ENCODE measurements at places on chromosomes 12 and 14.

DNA sequence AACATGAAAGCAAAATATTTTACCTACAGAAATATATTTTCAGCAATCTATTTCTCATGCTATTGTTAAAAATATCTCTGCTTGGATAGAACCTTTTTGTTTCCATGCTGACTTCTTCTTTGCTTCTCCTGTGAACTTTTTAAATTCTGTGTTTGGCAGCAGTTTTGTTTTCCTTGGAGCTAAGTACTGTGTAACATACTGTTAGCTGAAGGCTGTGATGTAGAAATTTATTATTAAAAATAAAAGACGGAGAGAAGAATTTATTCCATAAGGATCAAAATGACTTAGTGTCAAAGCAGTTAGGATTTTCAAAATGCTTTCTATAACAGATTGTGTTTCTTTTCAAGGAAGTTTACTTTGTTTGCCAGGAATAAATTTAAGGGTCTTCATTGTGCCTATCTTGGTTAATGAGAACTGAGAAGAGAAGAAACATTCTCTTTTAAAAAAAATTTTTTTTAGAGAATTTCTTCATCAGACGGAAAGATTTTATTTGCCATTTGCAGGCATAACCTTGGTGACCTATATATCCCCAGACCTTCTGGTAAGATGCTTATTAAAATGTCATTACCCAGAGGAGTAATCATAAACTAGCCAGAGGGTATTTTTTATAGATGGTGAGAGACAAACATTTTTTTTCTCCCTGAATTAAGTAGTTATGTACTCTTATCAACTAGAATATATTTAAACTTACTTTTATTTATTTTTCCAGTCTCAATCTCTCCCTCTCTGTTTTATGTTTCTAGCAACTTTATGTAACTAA, 147.1 kb upstream of the SLCO1C1 start:
- DNase-seq, result no peak
- H3K27ac ChIP-seq, result no peak overlapping the region
- H3K36me3 ChIP-seq, result peaks cover 1% of the 10 kb centered on the region
- H3K4me1 ChIP-seq, result no peaks in the 10 kb centered on the region
- H3K4me3 ChIP-seq, result no peak overlapping the region

DNA sequence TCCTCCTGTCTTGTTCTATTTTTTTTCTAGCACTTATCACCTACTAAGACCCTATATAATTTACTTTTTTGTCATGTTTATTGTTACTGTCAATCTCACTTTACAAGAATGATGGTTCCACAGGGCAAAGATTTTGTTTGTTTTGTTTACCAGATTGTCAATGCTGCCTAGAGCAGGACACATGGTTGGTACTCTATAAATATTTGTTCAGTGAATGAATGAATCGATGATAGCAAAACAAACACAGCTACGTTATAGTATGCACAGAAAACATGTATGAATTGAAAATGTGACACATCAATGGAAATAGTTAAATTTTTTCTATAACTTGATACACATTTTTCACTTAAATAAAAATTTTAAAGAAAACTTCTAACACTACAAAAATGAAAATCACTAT, 67.1 kb upstream of the KRR1 start:
- peaks cover 14% of the 10 kb centered on the region for H3K27me3 ChIP-seq
- no peaks in the 10 kb centered on the region for H3K4me1 ChIP-seq
- H3K27ac ChIP-seq, result no peak overlapping the region
- no peak for DNase-seq

GRCh38 chr14:23529016-23529415, 22.5 kb downstream of the ZFHX2 start:
- no peaks in the 10 kb centered on the region for H3K27me3 ChIP-seq
- no peak overlapping the region for H3K27ac ChIP-seq
- peaks cover 6% of the 10 kb centered on the region for H3K4me1 ChIP-seq
- no peaks in the 10 kb centered on the region for H3K36me3 ChIP-seq
- H3K4me3 ChIP-seq, result no peak overlapping the region

GRCh38 chr12:46188170-46188569, 80.7 kb downstream of the SLC38A1 start:
- peaks cover 28% of the 10 kb centered on the region for H3K4me1 ChIP-seq
- peak overlapping the region; percentile 80 for H3K27ac ChIP-seq
- H3K27me3 ChIP-seq, result no peaks in the 10 kb centered on the region
- no peak overlapping the region for H3K4me3 ChIP-seq
- no peak for DNase-seq

DNA sequence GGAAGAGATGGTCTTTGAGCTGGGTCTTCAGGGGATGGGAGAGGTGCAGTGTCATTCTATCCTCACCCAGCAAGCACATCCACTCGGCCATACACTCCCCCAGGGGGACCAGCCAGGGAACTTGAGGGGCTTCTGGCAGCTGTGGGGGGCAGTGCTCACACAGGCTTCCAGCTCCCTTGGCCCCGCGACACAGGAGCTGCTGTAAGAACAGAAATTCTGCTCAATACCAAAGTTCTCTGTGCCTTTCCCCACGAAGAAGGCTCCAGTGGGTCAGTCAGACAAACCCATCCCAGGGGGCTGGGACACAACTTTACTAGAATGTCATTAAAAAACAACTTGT, 289.1 kb upstream of the RTL1 start:
- no peak overlapping the region for H3K4me3 ChIP-seq
- H3K4me1 ChIP-seq, result no peaks in the 10 kb centered on the region
- H3K27me3 ChIP-seq, result no peaks in the 10 kb centered on the region
- no peaks in the 10 kb centered on the region for H3K36me3 ChIP-seq
- DNase-seq, result no peak

- no peak for DNase-seq
- H3K27ac ChIP-seq, result no peak overlapping the region
- H3K4me3 ChIP-seq, result no peak overlapping the region
Measured at GRCh38 chr12:76249501-76249900, 98.7 kb downstream of the BBS10 start.

DNA sequence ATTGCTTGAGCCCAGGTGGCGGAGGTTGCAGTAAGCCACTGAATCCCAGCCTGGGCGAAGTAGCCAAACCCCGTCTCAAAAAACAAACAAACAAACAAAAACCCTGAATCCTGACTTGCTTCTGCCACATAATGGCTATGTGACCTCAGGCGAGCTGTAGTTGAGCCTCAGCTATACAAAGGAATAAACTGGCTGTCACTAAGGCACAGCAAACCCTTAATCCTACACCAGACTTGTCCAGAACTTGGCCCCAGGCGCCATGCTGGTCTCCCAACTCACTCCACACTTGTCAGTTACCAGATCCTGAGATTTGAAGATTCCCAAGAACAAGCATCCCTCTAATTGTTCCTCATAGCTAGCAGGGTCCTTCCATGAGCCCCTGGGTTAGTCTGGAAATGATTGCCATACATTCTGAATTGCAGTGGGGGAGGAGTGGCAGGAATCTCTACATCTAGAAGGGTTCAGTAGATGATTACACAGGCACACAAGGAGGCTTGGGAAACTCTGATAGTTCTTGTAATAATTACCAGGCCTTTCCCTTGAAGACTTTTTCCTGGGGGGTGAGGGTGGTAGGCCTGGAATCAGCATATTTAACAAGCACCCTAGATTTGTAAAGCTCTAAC, 9.9 kb downstream of the MAP3K12 start:
- no peak overlapping the region for H3K4me3 ChIP-seq
- peaks cover 2% of the 10 kb centered on the region for H3K36me3 ChIP-seq
- H3K27me3 ChIP-seq, result no peaks in the 10 kb centered on the region
- no peak overlapping the region for H3K27ac ChIP-seq
- DNase-seq, result no peak
- H3K4me1 ChIP-seq, result peaks cover 21% of the 10 kb centered on the region

DNA sequence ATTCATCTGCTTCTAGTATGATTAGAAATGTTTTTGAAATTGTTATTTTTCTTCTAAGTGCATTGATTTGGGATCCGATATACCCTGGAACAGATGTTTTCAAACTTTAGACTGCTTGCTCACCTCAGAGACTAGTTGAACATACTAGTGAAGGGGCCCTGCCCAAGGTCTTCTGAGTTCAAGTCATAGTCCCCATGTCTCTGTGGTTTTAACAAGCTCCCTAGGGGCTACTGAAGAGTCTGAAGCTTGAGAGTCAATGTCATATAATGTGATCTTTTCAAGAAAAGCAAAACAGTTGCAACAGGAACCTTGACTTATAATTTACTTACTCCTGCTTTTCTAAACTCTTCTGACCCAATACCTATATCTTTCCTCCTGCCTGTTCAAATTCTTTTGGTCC, 7.5 kb upstream of the UBE2N start:
- H3K4me3 ChIP-seq, result no peak overlapping the region
- H3K27me3 ChIP-seq, result no peaks in the 10 kb centered on the region
- no peaks in the 10 kb centered on the region for H3K36me3 ChIP-seq
- peaks cover 26% of the 10 kb centered on the region for H3K4me1 ChIP-seq

GRCh38 chr14:104103061-104103445, 17.6 kb downstream of the ASPG start:
- DNase-seq, result no peak
- H3K4me1 ChIP-seq, result no peaks in the 10 kb centered on the region
- H3K27me3 ChIP-seq, result no peaks in the 10 kb centered on the region
- no peak overlapping the region for H3K4me3 ChIP-seq
- no peaks in the 10 kb centered on the region for H3K36me3 ChIP-seq

GRCh38 chr12:89895591-89895990, 187.0 kb upstream of the ATP2B1 start:
- no peak overlapping the region for H3K27ac ChIP-seq
- H3K4me1 ChIP-seq, result peaks cover 7% of the 10 kb centered on the region
- no peak overlapping the region for H3K4me3 ChIP-seq
- no peaks in the 10 kb centered on the region for H3K36me3 ChIP-seq
- no peaks in the 10 kb centered on the region for H3K27me3 ChIP-seq

GRCh38 chr12:58906917-58907316, 13.4 kb downstream of the LRIG3 start:
- H3K27me3 ChIP-seq, result no peaks in the 10 kb centered on the region
- no peak overlapping the region for H3K4me3 ChIP-seq
- DNase-seq, result no peak

Measured in activated T-cell treated with anti-CD3 and anti-CD28 coated beads, Interleukin-2, amount 50 U/mL, for 72 hours (primary cell).